ENCODE measurements at places on chromosomes 16 and 17.

DNA sequence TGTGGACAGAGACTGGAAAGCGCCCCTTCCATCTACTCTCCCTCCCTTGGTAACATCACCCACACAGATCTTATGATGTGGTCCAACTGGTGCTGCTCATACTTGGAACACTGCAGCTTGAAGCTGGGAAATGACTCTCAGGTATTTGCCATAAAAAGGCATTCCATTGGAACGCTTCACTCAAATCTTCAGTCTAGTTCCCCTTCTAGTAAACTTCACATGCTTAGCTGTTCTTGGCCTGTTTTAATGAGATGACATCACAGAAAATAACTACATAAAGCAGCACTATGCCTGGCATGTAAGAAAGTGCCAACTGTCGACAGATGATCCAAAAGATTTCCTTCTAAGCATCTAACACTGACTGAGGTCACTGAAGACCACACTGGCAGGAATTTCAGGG lies 9.3 kb downstream of the ZNF263 start:
- H3K27ac ChIP-seq, result no peak overlapping the region
- no peaks in the 10 kb centered on the region for H3K27me3 ChIP-seq
- H3K4me1 ChIP-seq, result peaks cover 17% of the 10 kb centered on the region
- no peak overlapping the region for H3K4me3 ChIP-seq

GRCh38 chr17:55484575-55484974 lies 26.7 kb downstream of the SMIM36 start:
- no peak for ATAC-seq
- H3K4me1 ChIP-seq, result peaks cover 7% of the 10 kb centered on the region
- H3K36me3 ChIP-seq, result no peaks in the 10 kb centered on the region
- H3K27ac ChIP-seq, result no peak overlapping the region

GRCh38 chr17:43616029-43616351 lies 45.7 kb downstream of the MEOX1 start:
- ATAC-seq, result no peak
- no peak overlapping the region for H3K27ac ChIP-seq
- no peaks in the 10 kb centered on the region for H3K36me3 ChIP-seq
- no peaks in the 10 kb centered on the region for H3K4me1 ChIP-seq
- H3K27me3 ChIP-seq, result peaks cover 18% of the 10 kb centered on the region

DNA sequence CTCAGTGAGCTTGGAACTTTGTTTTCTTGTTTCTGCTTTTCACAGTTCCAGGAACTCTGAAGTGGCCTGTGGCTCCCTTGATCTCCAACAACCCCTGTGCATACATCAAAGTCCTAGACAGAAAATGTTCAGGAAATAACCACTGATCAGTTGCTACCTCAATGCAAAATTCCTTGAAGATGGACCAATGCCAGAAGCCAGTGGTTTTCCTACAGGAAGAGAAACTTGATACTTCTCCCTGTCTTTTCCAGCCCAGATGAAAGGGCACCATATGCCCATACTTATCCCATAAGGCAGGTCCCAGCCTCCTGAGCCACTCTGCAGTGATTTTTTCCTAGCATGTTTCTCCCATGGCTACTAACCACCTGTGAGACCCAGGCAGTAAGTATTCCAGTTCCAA lies 12.3 kb upstream of the CDRT4 start:
- no peaks in the 10 kb centered on the region for H3K27me3 ChIP-seq
- H3K27ac ChIP-seq, result no peak overlapping the region
- peaks cover 25% of the 10 kb centered on the region for H3K36me3 ChIP-seq
- H3K4me3 ChIP-seq, result no peak overlapping the region

- peaks cover 10% of the 10 kb centered on the region for H3K4me1 ChIP-seq
- no peak overlapping the region for H3K4me3 ChIP-seq
- no peak overlapping the region for H3K27ac ChIP-seq
These were observed 2.8 kb downstream of the PKMYT1 start for GRCh38 chr16:2977440-2977839.

- no peak overlapping the region for H3K4me3 ChIP-seq
- no peaks in the 10 kb centered on the region for H3K36me3 ChIP-seq
- no peaks in the 10 kb centered on the region for H3K27me3 ChIP-seq
- H3K27ac ChIP-seq, result no peak overlapping the region
- H3K4me1 ChIP-seq, result no peaks in the 10 kb centered on the region
These were observed 265.9 kb downstream of the CDH8 start for GRCh38 chr16:61770301-61770700.

All from stimulated activated memory B cell treated with anti-CD40 and anti-IgM and Interleukin-4, amounts not matched to agents 10 μg/mL and 1 μg/mL and 100 μg/mL, for 72 hours (primary cell).